Epithelial cell of prostate (primary cell): ENCODE measurements at places on chromosomes 3 and 15.

- no peak for DNase-seq
Measured at GRCh38 chr3:48240000-48240963, 622 bp upstream of the ZNF589 start.

- DNase-seq: peak; percentile 26
Measured at GRCh38 chr15:59616379-59616778, 4.8 kb downstream of the GCNT3 start.

- no peak for DNase-seq
Measured at GRCh38 chr3:177468816-177469215, 271.5 kb upstream of the TBL1XR1 start.

- DNase-seq: no peak
Measured at GRCh38 chr3:14608298-14608697, 43.3 kb upstream of the CCDC174 start.

DNA sequence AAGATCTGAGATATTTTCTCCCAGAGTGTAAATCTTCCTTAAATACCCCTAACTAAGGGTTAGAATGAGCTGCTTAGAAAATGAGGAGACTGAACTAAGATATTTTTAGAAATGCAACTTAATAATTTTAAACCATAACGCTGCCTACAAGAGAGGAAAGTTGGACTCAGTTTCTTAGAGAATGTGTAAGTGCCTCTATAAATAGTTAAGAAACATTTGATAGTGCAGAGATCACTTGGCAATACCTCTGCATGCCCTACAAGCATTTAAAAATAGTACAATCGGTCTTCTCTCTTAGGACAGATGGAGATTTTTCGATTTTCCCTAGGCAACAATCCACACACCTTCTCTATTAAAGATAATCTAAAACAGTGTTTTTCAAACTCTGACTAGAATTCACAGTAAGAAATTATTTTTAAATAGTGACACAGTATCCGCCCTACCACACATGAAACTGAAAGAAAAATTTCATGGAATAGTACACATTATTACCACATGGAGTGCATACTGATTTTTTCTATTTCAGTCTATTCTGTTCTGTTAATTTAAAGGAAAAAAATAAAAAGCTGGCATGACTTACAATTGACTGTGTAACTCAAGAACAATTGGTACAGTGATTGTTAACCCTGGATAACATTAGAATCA, 83.2 kb downstream of the GADL1 start:
- DNase-seq: no peak

DNA sequence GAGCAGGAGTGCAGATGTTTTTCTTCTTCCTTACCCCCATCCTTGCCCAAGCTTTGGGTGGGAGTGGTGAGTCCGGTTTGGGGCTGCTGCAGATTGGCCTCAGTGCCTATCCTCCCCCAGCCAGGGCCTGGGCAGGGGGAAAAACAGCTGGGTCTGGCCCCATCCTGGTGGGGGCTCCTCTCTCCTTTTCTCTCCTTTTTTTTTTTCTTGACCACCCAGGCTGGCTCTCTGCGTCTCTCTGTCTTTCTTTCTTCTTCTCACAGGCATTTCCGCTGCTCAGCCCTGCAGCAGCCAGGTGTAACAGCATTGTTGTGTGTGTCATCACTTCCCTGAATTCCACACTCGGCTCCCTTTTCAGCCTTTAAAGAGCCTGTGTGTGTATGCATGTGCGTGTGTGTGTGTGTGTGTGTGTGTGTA, 2.0 kb downstream of the FOXL2NB start:
- DNase-seq: no peak

- no peak for DNase-seq
Measured at GRCh38 chr3:117219296-117219695, 509.7 kb downstream of the TUSC7 start.

GRCh38 chr3:87044846-87045245, 53.9 kb upstream of the VGLL3 start:
- no peak for DNase-seq

DNA sequence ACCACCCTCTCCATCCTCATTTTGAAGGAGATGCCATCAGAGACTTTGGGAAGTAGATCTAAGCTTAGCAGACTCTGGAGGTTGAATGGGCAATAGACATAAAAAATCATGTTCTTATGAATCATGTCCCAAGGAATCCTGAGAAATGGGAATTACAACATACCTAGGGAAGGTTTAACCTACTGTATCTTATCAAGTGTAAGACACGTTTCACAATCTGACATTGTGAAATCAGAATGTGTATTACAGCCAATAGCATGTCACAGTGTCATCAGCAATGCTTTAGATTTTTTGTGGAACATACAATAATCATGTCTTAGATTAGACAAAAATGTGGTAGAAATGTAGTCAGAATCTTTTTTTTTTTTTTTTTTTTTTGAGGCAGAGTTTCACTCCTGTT, 332.4 kb upstream of the TLE3 start:
- peak; percentile 66 for DNase-seq

DNA sequence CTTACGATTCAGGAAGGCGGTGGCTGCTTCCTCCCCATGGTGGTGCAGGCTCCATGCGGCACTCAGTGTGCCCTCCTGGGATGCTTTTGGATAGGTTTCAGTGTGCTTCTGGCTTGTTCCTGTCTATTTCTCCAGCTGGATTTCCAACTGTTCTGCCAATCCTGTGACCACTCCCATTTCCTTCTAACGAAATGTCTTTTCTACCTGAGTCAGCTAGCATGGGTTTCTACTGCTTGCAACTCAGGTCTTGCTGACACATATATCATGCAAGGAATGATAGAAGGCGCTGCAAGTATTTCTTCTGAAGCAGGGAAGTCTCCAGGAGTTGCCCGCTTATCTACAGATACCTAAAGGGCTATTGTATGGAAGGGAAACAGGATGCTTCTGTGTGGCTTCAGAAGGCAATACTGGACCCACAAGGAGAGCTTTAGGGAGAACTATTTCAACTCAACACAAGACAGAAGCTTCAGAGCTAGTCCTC, 244.4 kb downstream of the OPA1 start:
- peak; percentile 70 for DNase-seq

GRCh38 chr3:18988614-18989229, 159.6 kb upstream of the KCNH8 start:
- no peak for DNase-seq

DNA sequence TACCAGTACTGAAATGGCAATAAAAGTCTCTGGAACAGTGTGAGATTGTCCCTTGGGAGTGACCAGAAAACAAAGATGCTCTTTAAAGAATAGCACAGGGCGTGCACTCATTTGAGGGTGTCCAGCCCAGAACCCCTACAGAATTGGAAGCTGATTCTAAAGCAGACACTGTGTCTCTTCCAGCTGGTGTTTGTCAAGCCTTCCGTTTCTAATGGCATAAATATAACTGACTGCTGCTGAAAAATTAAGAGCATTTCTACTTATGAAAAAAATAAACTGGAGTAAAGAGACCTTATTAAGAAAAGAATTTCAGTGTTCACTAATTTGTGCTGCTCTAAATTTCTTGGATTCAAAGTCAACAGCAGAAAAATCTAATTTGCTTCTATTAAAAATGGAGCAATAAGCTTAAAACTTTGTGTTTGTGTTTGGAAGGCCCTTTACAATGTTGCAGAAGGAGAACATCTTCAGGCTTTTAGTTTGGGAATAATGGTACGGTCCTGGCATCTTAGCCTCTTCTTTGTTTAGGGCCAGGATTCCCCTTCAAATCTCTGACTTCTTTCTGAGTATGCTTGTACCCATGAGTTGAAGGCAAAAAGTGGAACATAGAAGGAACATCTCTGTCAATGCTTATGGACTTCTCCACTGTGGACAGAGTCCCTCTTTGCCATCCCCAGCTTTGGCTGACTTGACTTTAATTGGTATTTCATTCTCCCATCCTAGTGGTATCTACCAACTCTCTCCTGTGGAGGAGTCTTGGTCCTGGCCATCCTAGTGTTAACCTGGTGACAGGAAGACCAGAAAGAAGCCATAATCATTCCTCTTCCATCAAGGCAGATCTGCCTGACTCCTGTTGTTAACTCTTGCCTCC, 65.9 kb downstream of the THSD4 start:
- DNase-seq: no peak

DNA sequence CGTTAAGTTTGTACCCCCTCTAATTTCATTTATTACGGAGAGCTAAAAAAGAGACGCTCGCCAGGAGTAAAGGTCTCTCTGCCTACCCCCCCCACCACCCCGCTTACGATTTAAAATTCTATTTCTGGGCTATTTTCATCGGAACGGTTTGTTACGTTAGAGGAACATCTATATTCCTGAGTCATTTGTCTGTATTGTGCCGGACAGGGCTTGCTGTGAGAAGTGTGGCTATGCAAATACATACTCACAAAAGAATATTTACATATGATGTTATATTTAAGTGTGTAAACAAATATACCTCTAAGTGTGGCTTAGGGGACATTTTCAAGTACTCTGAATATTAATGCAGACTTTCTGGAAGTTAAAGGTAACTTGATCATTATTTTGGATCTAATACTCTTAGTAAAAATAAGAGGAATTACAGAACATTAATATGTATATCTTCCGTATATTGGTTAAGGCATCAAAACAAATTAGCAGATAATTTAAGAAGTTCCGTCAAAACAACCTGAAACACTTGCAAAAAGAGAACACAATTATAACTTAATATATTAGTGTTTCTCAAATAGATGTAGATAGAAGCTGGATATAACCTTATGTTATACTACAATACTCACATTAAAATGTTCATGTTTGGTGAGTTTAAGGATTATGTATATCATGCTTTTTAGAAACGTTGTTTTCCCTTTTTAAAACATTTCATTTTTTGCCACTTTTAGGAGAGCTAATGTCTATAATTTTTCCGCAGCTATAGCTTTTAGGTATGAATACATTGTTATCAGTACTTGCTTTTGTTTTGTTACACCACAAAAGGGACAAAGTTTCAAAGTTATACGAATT, 1.6 kb upstream of the SHOX2 start:
- DNase-seq: no peak

- no peak for DNase-seq
Measured at GRCh38 chr3:2023959-2024358, 74.7 kb upstream of the CNTN4 start.

GRCh38 chr15:30956216-30957124, 35.0 kb downstream of the MTMR10 start:
- DNase-seq: no peak

GRCh38 chr15:90257776-90258175, 7.7 kb upstream of the NGRN start:
- no peak for DNase-seq

DNA sequence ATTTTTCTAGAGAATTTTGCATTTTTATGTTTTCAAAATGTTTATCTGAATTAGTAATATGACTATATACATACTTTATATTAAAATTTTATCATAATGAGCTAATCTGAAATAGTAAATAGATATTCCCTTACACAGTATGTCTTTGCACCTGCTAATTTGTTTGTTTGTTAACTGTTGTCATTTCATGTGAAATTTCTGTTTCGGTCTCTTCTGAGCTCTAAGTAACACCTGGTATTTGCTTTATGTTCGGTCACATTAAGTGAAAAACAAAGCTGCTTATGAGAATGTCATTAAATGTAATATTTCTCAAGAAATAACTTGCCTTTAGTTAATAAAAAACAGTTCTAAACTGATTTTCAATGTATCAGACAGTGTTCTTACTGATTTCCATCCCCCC, 61.1 kb downstream of the FNDC3B start:
- DNase-seq: no peak

DNA sequence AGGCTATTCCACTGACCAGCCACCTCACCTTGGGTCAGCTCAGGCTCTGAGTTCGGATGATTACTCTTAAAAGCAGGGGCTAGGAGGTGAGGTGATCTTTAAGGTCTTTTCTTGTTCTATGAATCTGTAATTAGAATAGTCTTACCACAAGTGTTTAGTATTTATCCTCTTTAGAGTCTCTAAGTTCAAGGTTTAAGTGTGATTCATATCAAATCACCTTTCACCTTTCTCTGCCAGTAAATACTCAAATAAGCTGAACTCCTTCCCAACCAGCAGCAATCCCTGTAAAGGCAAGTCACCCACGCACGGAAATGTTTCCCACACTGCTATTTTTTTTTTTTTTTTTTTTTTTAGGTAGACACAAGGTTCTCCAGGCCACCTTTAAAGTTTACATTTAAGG, 14.5 kb upstream of the TMEM44 start:
- DNase-seq: no peak

- no peak for DNase-seq
Measured at GRCh38 chr3:117719316-117719926, 1009.8 kb downstream of the TUSC7 start.

GRCh38 chr15:63226155-63226883, 36.9 kb downstream of the RAB8B start:
- DNase-seq: no peak
